CD4-positive, alpha-beta T cell treated with Interleukin-15 for 4 hours (primary cell): ENCODE measurements at places on chromosomes 5 and 9.

- DNase-seq: no peak
Measured at GRCh38 chr5:157611571-157612476, 36.2 kb upstream of the ADAM19 start.

DNA sequence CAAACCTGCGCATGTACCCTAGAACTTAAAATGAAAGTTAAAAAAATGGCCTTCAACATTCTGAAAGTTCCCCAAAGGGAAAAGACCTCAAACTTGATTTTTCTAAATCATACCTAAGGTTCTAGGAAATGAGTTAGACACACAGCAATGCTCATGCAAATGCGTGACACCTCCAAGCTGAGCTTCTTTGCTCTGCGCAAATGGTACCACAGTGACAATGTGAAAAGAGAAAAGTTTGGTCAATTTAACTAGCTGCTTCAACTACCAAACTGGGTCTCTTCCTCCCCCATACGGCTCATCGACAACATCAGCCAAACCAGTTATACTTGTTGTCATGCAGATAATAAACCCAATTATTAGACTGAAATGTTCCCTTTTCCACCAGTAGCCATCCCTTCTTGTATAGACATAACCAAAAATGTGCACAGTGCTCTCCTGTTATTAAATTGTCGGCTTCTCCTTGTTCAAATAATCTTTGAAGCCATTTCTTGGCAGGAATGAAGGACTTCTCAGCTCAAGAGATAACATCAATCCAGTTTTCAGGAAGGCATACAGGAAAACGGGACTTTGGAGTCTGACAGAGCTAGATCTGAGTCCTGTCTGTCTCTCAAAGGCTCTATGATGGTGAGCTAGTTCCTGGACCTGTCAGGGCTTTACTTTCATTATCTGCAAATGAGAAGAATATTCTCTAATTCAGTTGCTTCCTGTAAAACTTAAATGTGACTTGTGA, 185.6 kb upstream of the NR3C1 start:
- DNase-seq: no peak

GRCh38 chr9:1917396-1917935, 97.7 kb upstream of the SMARCA2 start:
- no peak for DNase-seq

DNA sequence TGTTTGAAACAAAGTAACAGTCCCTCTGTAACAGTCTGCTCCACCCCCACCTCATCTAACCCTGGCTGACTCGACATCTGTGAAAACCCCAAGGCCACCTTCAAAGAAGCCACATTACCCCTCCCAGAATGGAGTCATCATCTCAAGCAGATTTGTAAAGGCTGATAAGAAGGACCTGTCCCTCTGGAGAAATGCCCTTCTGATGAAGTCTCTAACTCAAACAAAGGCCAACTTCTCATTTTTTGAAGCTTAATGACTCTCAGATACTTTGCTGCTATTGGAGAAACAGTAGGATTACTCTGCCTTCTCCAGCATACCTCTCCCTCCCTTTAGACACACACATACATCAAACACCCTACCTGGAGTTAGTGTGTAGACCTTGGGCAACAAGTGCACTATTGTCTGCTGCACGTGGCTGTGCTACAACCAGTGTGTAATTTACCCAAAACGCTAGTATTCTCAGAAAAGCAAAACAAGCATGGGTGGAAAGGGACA, 5.3 kb upstream of the SUSD1 start:
- DNase-seq: peak; percentile 79

GRCh38 chr9:87546704-87547103, 49.0 kb downstream of the DAPK1 start:
- DNase-seq: no peak

- no peak for DNase-seq
Measured at GRCh38 chr5:2602451-2603271, 148.8 kb downstream of the IRX2 start.

DNA sequence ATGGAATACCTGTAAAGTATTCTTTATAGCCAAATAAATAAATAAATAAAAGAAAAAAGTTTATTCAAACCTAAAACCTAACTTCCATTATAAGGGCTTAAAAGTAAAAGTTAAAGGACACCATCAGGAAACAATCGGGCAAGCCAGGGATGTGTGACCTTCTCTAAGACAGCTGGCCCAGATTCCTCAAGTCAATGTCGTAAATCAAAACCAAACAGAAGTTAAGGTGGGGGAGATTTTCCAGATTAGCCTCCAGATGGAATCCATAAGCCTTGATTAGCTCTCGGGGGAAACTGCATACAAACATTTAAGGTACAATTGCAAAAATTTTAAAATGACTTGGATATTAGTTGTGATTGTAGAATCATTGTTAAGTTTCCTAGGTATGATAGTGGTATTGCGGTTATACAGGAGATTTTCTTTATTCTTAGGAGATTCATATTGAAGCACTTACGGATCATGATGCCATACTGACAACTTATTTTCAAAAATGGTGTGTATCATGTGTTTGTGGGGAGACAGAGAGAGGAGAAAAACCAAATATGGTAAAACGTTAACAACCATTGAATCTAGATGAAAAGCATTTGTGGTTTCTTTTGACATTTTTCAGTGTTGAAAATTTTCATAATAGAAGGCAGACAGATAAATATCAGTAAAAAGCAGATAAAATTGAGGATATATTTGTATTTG, 21.5 kb upstream of the MGAT1 start:
- no peak for DNase-seq

GRCh38 chr5:74360535-74361210, 279.9 kb downstream of the ENC1 start:
- no peak for DNase-seq

DNA sequence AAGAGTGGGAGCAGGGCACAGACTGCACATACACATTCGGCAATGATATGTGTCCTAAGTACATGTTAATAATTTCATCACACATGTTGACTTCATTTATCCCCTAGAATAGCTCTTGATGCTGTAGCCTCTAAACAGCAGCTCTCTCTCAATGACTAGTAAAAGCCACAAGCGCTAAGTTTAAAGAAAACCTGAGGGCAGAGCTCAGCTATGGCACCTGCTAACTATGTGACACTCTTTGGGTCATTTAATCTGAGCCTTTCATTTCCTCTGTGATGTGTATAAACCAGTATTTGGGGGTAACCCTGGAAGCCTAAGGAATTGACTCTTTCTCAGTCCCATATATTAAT, 140.6 kb upstream of the MOCS2 start:
- no peak for DNase-seq

DNA sequence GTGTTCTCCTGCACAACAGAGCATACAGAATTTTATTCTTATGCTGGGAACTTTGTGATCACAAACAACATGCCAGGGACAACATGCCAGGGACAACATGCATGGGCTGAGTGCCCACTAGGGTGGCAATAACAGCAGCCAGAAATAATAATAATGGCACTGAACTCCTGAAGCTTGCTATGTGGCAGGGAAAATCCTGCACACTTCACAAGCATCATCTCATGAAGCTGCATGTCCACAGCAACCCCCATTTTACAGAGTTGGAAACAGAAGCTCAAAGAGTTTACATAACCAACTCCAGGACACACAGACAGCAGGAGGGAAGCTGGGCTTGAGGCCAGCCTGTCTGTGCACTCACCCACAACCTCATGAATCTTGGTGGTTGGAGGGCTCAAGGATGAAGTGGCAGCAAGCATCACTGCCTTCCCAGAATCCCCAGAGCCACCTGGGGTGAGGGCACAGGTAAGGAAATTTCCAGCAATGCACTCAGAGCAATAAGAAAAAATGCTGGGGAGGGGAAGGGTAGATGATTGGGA, 111.4 kb downstream of the GABBR2 start:
- DNase-seq: no peak

GRCh38 chr9:19386502-19387044, 6.5 kb upstream of the RPS6 start:
- no peak for DNase-seq
